ENCODE measurements at places on chromosomes 6 and 20. TPM values are rescaled to one million over a fixed set of nuclear protein-coding genes. Genes with fewer than 3 reads are reported as not detected.

PTGIS gene
- total RNA-seq: 51.1 TPM

FAM210B gene
- total RNA-seq: 46.4 TPM

DNA sequence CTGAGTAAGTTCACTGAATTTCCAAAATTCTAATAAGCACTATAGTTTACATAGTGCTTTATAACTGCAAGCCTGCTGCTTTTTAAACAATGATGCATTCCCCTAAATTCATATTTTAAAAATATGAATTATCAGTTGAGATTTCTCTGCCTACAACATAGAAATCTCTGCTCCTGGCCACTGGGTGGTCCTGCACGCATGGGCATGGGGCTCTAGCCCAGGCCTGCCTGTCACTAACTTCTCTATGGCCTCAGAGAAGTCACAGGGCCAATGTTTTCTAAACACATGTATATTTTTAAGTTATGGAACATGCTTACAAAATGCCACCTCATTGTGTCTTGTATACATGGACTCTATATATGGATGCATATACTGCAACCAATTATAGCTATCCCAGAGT lies 211.0 kb downstream of the FOXC1 start:
- H3K27me3 ChIP-seq: no peaks in the 10 kb centered on the region
- no peaks in the 10 kb centered on the region for H3K36me3 ChIP-seq
- DNase-seq: no peak

GRCh38 chr20:63042448-63043071 lies 35.8 kb upstream of the BHLHE23 start:
- no peaks in the 10 kb centered on the region for H3K27me3 ChIP-seq
- H3K27ac ChIP-seq: no peak overlapping the region
- no peaks in the 10 kb centered on the region for H3K4me1 ChIP-seq
- no peaks in the 10 kb centered on the region for H3K36me3 ChIP-seq
- no peak overlapping the region for H3K4me3 ChIP-seq
- no peak for DNase-seq

DNA sequence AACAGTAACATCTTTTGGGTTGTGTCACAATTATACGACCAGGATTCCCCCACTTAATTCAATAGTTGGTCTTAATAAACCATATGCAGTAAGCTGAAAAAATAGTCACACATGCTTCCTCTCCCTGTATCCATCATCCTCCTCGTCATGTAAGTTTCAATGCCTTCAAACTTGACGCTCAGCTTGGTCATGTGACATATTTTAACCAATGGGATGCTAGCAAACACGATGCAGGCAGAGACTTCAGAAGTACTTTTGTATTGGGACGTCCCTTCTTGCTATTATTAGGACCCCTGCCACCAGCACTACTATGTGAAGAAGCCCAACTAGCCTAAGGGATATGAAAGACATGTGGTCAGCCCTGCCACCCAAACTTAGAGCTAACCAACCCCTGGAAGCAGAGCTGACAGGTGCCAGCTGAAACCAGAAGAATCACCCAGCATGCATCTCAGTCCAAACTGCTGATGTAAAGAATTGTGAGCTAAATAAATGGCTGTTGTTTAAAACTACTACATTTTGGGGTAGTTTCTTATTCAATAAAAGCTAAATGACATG lies 49.3 kb downstream of the CGA start:
- no peak overlapping the region for H3K4me3 ChIP-seq
- H3K36me3 ChIP-seq: no peaks in the 10 kb centered on the region
- H3K4me1 ChIP-seq: no peaks in the 10 kb centered on the region
- no peaks in the 10 kb centered on the region for H3K27me3 ChIP-seq
- no peak for DNase-seq

GRCh38 chr6:72035966-72036365 lies 149.6 kb downstream of the RIMS1 start:
- no peak overlapping the region for H3K4me3 ChIP-seq
- no peak overlapping the region for H3K27ac ChIP-seq
- H3K4me1 ChIP-seq: no peaks in the 10 kb centered on the region
- no peak for DNase-seq
- H3K27me3 ChIP-seq: no peaks in the 10 kb centered on the region
- no peaks in the 10 kb centered on the region for H3K36me3 ChIP-seq

DNA sequence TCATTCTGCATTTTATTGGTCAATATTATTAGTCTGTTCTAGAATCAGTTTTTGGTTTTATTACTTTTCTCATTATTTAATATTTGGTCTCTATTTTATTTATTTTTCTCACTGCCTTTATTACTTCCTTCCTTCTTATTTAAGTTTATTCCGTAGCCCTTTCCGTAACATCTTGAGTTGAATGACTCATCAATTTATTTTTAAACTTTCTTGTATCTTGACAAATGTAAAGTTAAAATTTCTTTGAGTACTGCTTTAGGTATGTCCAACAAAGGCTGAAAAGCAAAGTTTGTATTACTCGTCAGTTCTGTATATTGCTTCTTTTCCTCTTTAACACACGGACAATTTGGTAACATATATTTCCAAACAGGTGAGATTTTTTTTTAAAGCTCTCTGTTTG lies 192.0 kb downstream of the CD109 start:
- no peaks in the 10 kb centered on the region for H3K27me3 ChIP-seq
- H3K4me1 ChIP-seq: no peaks in the 10 kb centered on the region
- no peak overlapping the region for H3K27ac ChIP-seq
- DNase-seq: no peak

GRCh38 chr6:122730334-122730733 lies 49.2 kb upstream of the FABP7 start:
- peaks cover 4% of the 10 kb centered on the region for H3K4me1 ChIP-seq
- H3K36me3 ChIP-seq: no peaks in the 10 kb centered on the region
- DNase-seq: no peak
